H9 (cell line): ENCODE measurements at places on chromosomes 11 and 22. TPM values are rescaled to one million over a fixed set of nuclear protein-coding genes. Genes with fewer than 3 reads are reported as not detected.

SCN4B gene
- total RNA-seq: 1.6 and 1.9 TPM in 2 replicates

TMEM86A gene
- total RNA-seq: 2.3 and 3.0 TPM in 2 replicates

GP1BB gene
- 2.4 and 3.4 TPM in 2 replicates for total RNA-seq

ANKK1 gene
- total RNA-seq: 0.11 and 0.20 TPM in 2 replicates

OR52R1 gene
- not detected in 2 replicates for total RNA-seq

OR52B2 gene
- total RNA-seq: not detected in 2 replicates

TYR gene
- total RNA-seq: not detected in 2 replicates

OR4P4 gene
- not detected in 2 replicates for total RNA-seq

LIF gene
- total RNA-seq: 4.3 and 6.1 TPM in 2 replicates

MMP13 gene
- total RNA-seq: not detected in 2 replicates

USP2 gene
- 5.7 and 7.6 TPM in 2 replicates for total RNA-seq

APOA1 gene
- 0.68 and 0.79 TPM in 2 replicates for total RNA-seq

TTLL1 gene
- total RNA-seq: 4.1 TPM in 2 replicates

MCM5 gene
- 274 and 293 TPM in 2 replicates for total RNA-seq

KCNJ4 gene
- 0.88 and 0.92 TPM in 2 replicates for total RNA-seq

MMP11 gene
- total RNA-seq: 4.9 and 5.3 TPM in 2 replicates

FGF4 gene
- total RNA-seq: 0.59 and 0.68 TPM in 2 replicates

OLFML1 gene
- total RNA-seq: not detected in 2 replicates

C11orf87 gene
- total RNA-seq: 0.11 TPM in 2 replicates

MYOD1 gene
- not detected in 2 replicates for total RNA-seq

CADM1 gene
- 11.9 and 12.5 TPM in 2 replicates for total RNA-seq

CRYBA4 gene
- total RNA-seq: 0.37 and 0.52 TPM in 2 replicates

MRGPRE gene
- not detected in 2 replicates for total RNA-seq

MALAT1 gene
- 1,700 and 1,934 TPM in 2 replicates for total RNA-seq

OR6A2 gene
- total RNA-seq: 0.33 and 0.35 TPM in 2 replicates

IL17REL gene
- total RNA-seq: 0.11 and 0.20 TPM in 2 replicates

KRTAP5-7 gene
- total RNA-seq: not detected in 2 replicates

MOGAT2 gene
- not detected in 2 replicates for total RNA-seq

OR8H3 gene
- not detected in 2 replicates for total RNA-seq

LARGE2 gene
- total RNA-seq: 95.6 and 108 TPM in 2 replicates

MYO7A gene
- 1.6 and 2.2 TPM in 2 replicates for total RNA-seq

POU2F3 gene
- total RNA-seq: 1.1 and 1.3 TPM in 2 replicates

CD44 gene
- 5.2 and 6.1 TPM in 2 replicates for total RNA-seq

SLC35F2 gene
- 22.7 and 24.0 TPM in 2 replicates for total RNA-seq

PKDREJ gene
- total RNA-seq: 0.04 and 0.09 TPM in 2 replicates

TNNI2 gene
- not detected in 2 replicates for total RNA-seq

ART5 gene
- total RNA-seq: 7.5 and 7.9 TPM in 2 replicates

C11orf86 gene
- total RNA-seq: 0.24 TPM in 1 of 2 replicates, not detected in the other

SLC22A25 gene
- total RNA-seq: not detected in 2 replicates

HBG2 gene
- total RNA-seq: not detected in 2 replicates
